ENCODE measurements at places on chromosomes 11 and 22.
A peak's percentile ranks its signal among the peaks of the same experiment; 100 is the strongest.

DNA sequence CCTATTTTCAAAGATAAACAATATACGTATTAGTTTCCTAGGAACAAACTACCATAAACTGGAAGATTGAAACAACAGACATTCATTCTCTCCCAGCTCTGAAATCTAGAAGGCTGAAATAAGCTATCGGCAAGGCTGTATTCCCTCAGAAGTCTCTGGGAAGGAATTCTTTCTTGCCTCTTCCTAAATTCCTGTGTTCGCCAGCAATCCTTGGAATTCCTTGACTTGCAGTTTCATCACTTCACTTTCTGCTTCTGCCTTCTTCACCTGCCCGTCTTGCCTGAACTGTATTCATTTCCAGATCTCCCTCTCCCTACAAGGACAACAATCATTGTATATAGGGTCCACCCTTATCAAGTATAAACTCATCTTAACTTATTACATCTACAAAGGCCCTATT is 17.7 kb upstream of the PRDM10 start:
- no peak for DNase-seq

- no peak for DNase-seq
These were observed 170.8 kb upstream of the CADM1 start for GRCh38 chr11:115674937-115675544.

- no peak for DNase-seq
These were observed 5.2 kb upstream of the WEE1 start for GRCh38 chr11:9568161-9568853.

DNA sequence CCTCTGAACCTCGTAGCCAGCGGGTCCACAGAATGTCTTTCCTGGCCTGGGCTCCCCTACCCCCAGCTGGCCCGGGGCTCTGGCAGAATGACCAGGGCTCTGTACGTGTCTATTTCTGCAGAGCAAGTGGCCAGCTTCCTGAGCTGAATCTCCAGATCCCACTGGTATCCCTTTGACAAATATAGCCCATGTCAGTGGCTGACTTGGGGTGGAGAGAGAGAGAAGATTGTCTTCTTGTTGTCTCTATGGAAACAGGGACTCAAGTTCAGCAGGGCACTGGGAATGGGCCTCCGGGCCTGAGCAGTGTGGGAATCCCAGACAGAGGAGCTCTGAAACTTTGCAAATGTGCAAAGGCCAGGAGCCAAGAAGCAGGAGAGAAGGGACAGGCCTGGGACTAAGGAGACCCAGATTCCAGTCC is 33.9 kb downstream of the ANO1 start:
- no peak for DNase-seq

DNA sequence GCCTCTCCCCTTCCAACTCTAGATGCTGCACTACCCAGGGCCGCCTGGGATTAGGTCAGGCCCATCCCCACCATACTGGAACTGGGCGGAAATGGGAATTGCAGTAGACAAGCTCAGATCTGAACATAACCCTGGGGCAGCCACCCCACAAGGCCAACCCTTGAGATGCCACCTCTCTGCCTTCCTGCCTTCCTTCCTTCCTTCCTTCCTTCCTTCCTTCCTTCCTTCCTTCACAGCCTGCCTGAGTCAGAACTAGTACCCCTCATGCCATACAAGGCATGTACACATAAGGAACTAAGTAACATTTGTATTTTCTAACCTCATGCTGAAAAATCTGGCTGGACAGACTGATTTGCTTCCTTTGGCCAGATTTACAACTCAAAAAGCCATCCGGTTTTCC is 28.0 kb downstream of the SHISAL1 start:
- DNase-seq, result no peak

GRCh38 chr11:60431251-60431650 is 1.9 kb downstream of the MS4A5 start:
- no peak for DNase-seq

GRCh38 chr22:47567126-47568090 is 805.0 kb downstream of the TBC1D22A start:
- DNase-seq, result peak; percentile 10

DNA sequence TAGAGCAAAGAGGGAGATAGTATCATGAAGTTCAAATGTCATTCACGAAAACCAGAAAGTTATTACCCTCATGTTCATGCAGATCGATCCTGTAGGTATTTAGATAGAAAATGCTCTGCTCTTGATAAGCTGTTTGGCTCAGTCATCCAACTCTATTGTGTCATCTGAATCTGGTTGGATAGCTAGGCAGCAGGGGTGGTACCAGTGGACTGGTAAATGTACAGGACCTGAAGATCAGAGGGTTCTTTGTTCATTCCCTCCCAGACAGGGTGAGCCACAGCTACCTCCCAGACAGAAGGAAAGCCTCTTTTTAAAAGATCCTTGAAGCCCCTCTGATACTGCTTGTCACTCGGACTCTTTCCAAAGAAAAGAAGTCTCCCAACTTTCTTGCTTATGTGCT is 29.8 kb upstream of the DRD2 start:
- no peak for DNase-seq

- no peak for DNase-seq
These were observed 35.9 kb upstream of the HORMAD2 start for GRCh38 chr22:30044369-30044768.

DNA sequence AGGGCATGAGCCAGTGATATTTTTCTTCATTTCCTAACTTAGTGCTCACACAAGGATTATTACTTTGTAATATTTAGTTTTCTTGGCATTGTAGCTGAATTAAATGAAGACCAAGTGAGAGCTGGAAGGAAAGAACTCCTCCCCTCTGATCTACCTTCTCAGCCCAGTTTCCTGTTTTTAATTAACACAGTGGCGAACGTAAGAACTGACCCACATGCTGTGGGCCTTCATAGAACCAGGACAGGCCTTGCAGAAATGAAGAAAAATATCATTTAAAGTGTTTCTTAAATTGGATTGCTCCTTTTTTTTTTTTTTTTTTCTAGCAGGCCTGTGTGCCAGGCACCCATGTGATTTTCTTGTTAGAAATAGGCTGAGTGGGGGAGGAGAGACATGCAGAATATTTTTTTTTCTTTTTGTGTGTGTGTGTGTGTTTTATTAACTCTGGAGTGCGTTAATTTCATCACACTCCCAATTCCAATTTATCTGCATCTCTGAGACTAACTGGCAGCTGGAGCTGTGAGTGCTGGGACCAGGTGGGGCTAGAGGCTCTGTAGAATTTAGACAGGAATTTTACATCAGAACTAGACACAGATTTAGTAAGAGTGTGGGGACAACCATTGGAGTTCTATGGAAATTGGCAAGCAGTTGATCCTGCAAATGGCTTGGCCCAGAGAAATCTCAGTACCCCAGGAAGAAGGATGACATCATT is 320.5 kb downstream of the DDX10 start:
- no peak for DNase-seq

GRCh38 chr11:111635706-111636045 is 33.4 kb downstream of the SIK2 start:
- no peak for DNase-seq

- DNase-seq, result no peak
These were observed 31.8 kb downstream of the GLB1L2 start for GRCh38 chr11:134363592-134363991.

All from D341Med (cell line).